CD4-positive, CD25-positive, alpha-beta regulatory T cell (primary cell): ENCODE measurements at places on chromosomes 6 and 20. TPM values are rescaled to one million over a fixed set of nuclear protein-coding genes. Genes with fewer than 3 reads are reported as not detected.
A peak's percentile ranks its signal among the peaks of the same experiment; 100 is the strongest.

The GNMT gene
- 0.99 TPM for total RNA-seq

The SCUBE3 gene
- total RNA-seq, result not detected

The TGM2 gene
- total RNA-seq, result not detected

The CPNE5 gene
- total RNA-seq, result 4.3 TPM

The C6orf132 gene
- total RNA-seq, result not detected

The MICB gene
- 22.0 TPM for total RNA-seq

The MRAP2 gene
- not detected for total RNA-seq

The IL20RA gene
- total RNA-seq, result not detected

- no peak overlapping the region for H3K27ac ChIP-seq
- no peaks in the 10 kb centered on the region for H3K36me3 ChIP-seq
- no peaks in the 10 kb centered on the region for H3K4me1 ChIP-seq
Measured at GRCh38 chr6:120260636-120261035, 911.1 kb upstream of the MAN1A1 start.

GRCh38 chr6:3102875-3103274 lies 15.6 kb upstream of the BPHL start:
- H3K27me3 ChIP-seq, result no peaks in the 10 kb centered on the region
- no peak for DNase-seq
- no peak overlapping the region for H3K4me3 ChIP-seq
- no peaks in the 10 kb centered on the region for H3K4me1 ChIP-seq

DNA sequence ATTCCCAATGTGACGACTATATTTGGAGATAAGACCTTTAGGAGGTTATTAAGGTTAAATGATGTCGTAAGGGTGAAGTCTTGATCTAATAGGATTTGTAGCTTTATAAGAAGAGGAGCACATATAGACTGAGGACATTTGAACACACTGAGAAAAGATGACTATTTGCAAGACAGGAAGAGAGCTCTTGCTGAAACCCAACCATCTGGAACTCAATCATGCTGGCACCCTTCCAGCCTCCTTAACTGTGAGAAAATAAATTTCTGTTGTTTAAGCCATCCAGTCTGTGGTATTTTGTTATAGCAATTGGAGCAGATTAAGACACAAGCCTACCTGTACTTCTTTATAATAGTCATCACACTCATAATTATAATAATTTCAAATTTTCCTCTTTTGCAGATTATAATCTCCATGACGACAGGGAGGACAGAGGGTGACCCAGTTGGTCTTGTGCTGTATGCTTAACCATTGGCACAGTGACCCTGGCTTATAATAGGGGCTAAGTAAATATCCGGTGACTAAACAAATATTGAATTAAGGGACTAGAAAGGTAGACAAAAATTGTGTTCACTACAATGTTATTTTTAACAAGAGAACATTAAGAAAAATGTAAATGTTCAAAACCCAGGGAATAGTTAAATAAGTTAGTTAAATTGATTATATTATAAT lies 206.4 kb upstream of the HDDC2 start:
- H3K27ac ChIP-seq, result no peak overlapping the region
- H3K27me3 ChIP-seq, result no peaks in the 10 kb centered on the region
- no peaks in the 10 kb centered on the region for H3K36me3 ChIP-seq
- H3K4me3 ChIP-seq, result no peak overlapping the region
- no peaks in the 10 kb centered on the region for H3K4me1 ChIP-seq
- DNase-seq, result no peak

DNA sequence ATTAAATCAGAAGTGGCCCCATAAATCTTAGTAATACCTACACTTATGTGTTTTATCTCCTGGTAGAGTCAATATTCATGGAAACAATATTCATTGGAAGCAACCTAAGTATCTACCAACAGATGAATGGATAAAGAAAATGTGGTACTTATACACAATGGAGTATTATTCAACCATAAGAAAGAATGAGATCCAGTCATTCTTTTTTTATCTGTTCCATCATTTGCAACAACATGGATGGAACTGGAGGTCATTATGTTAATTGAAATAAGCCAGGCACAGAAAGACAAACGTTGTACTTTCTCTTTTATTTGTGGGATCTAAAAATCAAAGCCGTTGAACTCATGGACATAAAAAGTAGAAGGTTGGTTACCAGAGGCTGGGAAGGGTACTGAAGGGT lies 268.5 kb downstream of the ZFAND3 start:
- no peak overlapping the region for H3K27ac ChIP-seq
- no peaks in the 10 kb centered on the region for H3K4me1 ChIP-seq
- no peaks in the 10 kb centered on the region for H3K27me3 ChIP-seq
- no peak overlapping the region for H3K4me3 ChIP-seq

- H3K27me3 ChIP-seq, result no peaks in the 10 kb centered on the region
- H3K4me1 ChIP-seq, result no peaks in the 10 kb centered on the region
- H3K4me3 ChIP-seq, result no peak overlapping the region
- H3K27ac ChIP-seq, result no peak overlapping the region
- DNase-seq, result no peak
Measured at GRCh38 chr6:125930765-125931418, 25.7 kb upstream of the HINT3 start.

- H3K36me3 ChIP-seq, result no peaks in the 10 kb centered on the region
- no peak overlapping the region for H3K27ac ChIP-seq
- no peak for DNase-seq
- H3K4me1 ChIP-seq, result peaks cover 3% of the 10 kb centered on the region
- no peak overlapping the region for H3K4me3 ChIP-seq
Measured at GRCh38 chr6:167791091-167791779, 35.5 kb upstream of the AFDN start.

- no peaks in the 10 kb centered on the region for H3K27me3 ChIP-seq
- no peaks in the 10 kb centered on the region for H3K36me3 ChIP-seq
- no peak overlapping the region for H3K4me3 ChIP-seq
Measured at GRCh38 chr6:63094947-63095346, 116.3 kb upstream of the FKBP1C start.

GRCh38 chr6:1659816-1660215 lies 50.1 kb downstream of the FOXC1 start:
- no peak overlapping the region for H3K4me3 ChIP-seq
- H3K4me1 ChIP-seq, result no peaks in the 10 kb centered on the region
- no peak for DNase-seq

- H3K4me1 ChIP-seq, result no peaks in the 10 kb centered on the region
- H3K27me3 ChIP-seq, result peaks cover 13% of the 10 kb centered on the region
- H3K36me3 ChIP-seq, result no peaks in the 10 kb centered on the region
Measured at GRCh38 chr6:142551274-142551811, 249.5 kb downstream of the ADGRG6 start.

- H3K27ac ChIP-seq, result no peak overlapping the region
- H3K27me3 ChIP-seq, result no peaks in the 10 kb centered on the region
- no peak for DNase-seq
- H3K36me3 ChIP-seq, result no peaks in the 10 kb centered on the region
- no peak overlapping the region for H3K4me3 ChIP-seq
- peaks cover 18% of the 10 kb centered on the region for H3K4me1 ChIP-seq
Measured at GRCh38 chr20:35598476-35598875, 17.2 kb upstream of the SPAG4 start.

GRCh38 chr6:101011186-101011585 lies 130.1 kb upstream of the ASCC3 start:
- H3K4me3 ChIP-seq, result peak overlapping the region; percentile 13
- H3K27me3 ChIP-seq, result no peaks in the 10 kb centered on the region
- no peaks in the 10 kb centered on the region for H3K4me1 ChIP-seq
- no peak for DNase-seq

- no peak overlapping the region for H3K4me3 ChIP-seq
- DNase-seq, result no peak
- H3K27ac ChIP-seq, result no peak overlapping the region
- H3K36me3 ChIP-seq, result no peaks in the 10 kb centered on the region
- H3K4me1 ChIP-seq, result peaks cover 6% of the 10 kb centered on the region
Measured at GRCh38 chr6:106154326-106154725, 68.2 kb downstream of the PRDM1 start.

GRCh38 chr6:74611220-74611619 lies 594.6 kb downstream of the COL12A1 start:
- no peaks in the 10 kb centered on the region for H3K36me3 ChIP-seq
- DNase-seq, result no peak
- H3K4me1 ChIP-seq, result no peaks in the 10 kb centered on the region
- no peak overlapping the region for H3K4me3 ChIP-seq

DNA sequence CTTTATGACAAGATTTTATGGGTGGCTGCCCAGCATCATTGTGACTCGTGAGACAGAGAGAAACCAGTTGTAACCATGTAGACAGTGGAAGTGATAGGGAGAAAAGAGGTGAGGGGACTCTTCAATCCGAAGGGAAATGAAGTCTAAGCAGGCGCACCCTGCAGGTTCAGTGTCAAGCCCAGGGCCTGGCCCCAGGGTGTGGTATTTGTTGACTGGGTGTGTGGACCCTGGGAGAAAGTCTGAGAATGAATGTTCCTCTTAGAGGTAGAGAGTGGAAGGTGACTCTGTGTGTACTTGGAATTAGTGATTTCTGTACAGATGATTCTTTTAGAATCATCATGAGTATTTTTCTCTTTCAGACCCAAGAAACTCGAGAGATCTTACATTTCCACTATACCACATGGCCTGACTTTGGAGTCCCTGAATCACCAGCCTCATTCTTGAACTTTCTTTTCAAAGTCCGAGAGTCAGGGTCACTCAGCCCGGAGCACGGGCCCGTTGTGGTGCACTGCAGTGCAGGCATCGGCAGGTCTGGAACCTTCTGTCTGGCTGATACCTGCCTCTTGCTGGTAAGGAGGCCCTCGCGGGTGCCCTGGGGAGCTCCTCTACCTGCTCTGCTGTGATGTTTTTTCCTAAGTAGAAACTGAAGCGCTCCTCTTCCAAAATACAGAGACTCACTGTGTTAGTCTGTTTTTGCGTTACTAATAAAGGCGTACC lies 68.0 kb downstream of the PTPN1 start:
- peaks cover 89% of the 10 kb centered on the region for H3K36me3 ChIP-seq
- H3K27me3 ChIP-seq, result no peaks in the 10 kb centered on the region
- no peak overlapping the region for H3K4me3 ChIP-seq
- no peak for DNase-seq
- no peaks in the 10 kb centered on the region for H3K4me1 ChIP-seq

DNA sequence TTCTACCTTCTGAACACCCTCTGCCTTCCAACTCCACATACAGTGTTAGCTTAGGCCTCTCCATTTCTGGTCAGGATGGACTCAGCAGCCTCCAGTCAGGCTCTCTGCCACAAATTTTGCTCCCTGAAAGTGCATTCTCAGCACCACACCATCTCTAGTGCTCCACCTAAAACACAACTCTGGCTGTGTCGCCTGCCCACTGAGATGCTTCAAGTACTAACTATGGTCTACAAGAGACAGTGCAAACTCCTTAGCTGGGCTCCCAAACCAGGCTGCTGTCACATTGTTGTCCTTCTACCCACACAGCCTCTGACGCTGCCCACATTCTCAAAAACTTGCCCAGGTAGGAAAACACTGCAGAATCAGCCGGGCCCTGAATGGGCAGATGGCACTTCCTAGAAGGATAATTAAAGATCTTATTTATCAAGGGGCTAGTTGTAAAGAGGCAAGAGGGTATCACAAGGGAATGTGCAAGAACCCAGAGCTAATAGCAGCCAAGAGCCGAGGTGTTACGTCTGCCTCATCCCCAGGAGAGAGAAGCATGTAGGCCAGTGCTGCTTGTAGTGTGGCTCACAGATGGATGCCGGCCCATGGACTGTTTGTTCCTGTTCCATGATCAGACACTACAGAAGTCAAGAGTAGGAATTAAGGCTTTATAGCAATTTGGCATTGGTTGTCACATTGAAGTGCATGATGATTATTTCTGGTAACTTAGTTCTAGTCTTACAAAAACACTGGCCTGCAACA lies 189.7 kb downstream of the LRFN2 start:
- no peaks in the 10 kb centered on the region for H3K27me3 ChIP-seq
- DNase-seq, result no peak

- H3K27me3 ChIP-seq, result no peaks in the 10 kb centered on the region
- peaks cover 58% of the 10 kb centered on the region for H3K4me1 ChIP-seq
- no peaks in the 10 kb centered on the region for H3K36me3 ChIP-seq
- H3K4me3 ChIP-seq, result peak overlapping the region; percentile 95
- H3K27ac ChIP-seq, result peak overlapping the region; percentile 100
Measured at GRCh38 chr6:136289327-136289578, 393 bp downstream of the BCLAF1 start.

DNA sequence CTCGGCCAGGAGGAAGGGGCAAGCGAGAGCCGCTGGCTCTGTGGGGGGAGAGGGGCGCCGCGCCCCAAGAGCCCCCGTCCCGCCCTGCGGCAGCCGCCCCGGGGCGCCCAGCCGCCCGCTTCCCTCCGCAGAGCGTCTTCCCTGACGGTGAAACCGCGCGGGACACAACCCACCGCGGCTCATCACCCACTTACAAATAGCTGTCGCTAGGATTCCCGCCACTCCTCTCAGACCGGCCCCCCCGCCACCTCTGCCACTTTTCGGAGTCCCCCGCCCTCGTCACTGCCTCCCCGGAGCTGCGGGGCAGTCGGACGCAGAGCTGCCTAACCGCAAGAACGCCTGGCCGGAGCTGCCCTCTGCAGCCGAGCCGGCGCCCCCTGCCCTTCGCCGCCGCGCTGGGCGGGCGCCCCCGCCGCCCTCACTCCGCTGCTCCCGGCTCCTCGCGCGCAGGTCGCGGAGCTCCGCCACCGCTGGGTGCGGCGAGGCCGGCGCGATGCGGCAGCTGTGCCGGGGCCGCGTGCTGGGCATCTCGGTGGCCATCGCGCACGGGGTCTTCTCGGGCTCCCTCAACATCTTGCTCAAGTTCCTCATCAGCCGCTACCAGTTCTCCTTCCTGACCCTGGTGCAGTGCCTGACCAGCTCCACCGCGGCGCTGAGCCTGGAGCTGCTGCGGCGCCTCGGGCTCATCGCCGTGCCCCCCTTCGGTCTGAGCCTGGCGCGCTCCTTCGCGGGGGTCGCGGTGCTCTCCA lies at the start of gene SLC35D3:
Gene SLC35D3 (plus strand): TSS at position 366 of the 749 bp plus-strand sequence. CDS start 128 bp downstream, at position 494.
- H3K36me3 ChIP-seq, result no peaks in the 10 kb centered on the region
- H3K4me1 ChIP-seq, result peaks cover 39% of the 10 kb centered on the region
- H3K27ac ChIP-seq, result no peak within 1 kb of the TSS
- H3K4me3 ChIP-seq, result peak within 1 kb of the TSS; percentile 64
- peak; percentile 24 for DNase-seq
- peaks cover 27% of the 10 kb centered on the region for H3K27me3 ChIP-seq

DNA sequence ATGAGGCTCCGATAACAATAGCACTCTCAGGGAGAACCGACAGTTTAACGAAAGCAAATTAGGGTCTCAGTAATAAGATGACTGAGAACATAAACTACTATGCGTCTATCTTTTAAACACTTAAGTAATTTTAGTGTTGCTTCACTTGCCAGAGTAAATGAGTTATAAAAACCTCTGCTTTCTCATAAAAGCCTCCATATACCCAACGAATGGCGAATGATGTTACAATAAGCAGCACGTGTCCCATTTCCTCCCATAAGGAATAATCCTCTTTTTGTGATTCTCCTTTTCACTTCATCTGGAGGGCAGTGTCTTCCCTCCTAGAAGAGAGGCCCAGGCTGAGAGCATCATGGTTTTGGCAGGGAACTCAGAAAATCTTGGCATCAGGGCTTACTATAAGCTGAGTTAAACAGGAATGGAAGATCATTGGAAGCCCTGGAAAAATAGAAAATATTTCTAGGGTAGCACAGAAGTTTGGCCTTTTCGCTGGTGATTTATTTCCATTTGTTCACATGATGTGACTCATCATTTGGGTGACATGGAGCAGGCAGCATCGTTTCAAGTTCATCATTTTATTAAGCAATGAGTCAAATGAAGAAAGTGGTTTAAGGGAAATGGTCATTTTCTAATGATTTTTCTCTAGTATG lies 255.4 kb downstream of the ATXN1 start:
- peaks cover 3% of the 10 kb centered on the region for H3K36me3 ChIP-seq
- peaks cover 16% of the 10 kb centered on the region for H3K4me1 ChIP-seq
- H3K27me3 ChIP-seq, result no peaks in the 10 kb centered on the region
- no peak for DNase-seq
- H3K4me3 ChIP-seq, result no peak overlapping the region
